ENCODE measurements at places on chromosomes 1 and 21.

DNA sequence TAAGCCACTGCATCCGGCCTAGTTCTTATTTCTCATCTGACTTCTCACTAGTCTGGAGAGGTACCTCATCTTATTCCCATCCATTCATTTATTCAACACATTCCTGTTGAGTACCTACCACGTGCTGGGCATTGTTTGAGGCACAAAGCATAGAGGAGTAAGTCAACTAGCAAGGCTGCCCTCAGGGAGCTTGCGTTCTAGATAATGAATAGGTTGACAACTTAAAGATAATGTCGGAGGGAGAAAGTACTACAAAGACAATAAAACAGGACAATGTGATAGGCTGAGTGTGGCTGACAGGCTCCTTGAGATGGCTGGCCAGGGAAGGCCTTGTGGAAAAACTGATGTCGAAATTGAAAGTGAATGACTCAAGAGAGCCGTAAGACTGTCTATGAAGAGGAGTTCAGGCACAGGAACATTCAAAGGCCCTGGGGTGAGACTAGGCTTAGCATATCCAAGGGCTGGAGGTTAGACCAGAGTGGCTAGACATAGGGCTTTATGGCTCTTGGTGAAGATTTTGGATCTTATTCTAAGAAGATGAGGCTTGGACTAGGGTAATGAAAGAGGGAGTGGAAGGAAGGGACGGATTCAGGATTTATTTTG lies 18.3 kb downstream of the SPATA21 start:
- DNase-seq: no peak

DNA sequence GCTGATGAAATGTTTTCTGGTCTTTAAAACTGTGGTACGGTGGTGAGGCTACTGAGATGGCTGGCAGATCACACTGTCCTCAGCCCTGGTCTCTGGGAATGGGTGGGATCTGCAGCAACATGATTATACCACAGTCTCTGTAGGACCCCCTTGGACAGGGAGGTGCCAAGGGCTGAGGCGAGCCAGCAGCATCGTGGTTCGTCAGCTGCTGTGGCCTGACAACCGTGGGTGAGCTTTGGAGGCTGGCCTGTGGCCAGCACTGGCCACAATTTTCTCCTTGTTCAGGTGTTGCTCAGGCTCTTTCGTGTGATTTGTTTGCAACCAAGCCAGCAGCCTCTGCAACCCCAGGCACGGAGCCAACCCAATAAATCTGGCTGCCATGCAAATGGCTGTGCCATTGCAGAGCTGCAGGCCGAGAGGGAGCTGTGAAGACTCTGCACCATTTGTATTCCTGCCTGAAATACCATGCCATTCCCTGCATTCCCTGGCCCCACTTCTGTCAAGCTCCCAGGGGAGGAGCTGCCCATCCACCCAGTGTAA lies 70.9 kb downstream of the PCP4 start:
- DNase-seq: no peak

- DNase-seq: no peak
Observed at GRCh38 chr1:46940307-46940706, 969 bp downstream of the CYP4A11 start.

GRCh38 chr1:108880850-108881249 lies 4.1 kb downstream of the GPSM2 start:
- DNase-seq: no peak

DNA sequence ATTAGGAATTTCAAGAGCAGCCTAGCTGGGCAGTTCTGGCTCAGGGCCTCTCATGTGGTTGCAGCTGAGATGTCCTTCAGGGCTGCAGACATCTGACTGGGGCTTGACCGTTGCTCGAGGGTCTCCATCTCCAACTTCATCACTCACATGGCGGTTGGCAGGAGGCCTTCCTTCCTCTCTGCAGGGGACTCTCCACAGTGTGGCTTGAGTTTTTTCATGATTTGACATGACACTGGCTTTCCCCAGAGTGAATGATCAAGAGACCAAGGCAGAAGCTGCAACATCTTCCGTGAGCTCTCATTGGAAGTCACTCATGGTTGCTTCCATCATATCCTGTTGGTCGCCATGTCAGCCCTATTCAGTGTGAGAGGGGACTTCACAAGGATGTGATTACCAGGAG lies 74.6 kb downstream of the RUNX3 start:
- DNase-seq: no peak

GRCh38 chr21:31220575-31220974 lies 123.5 kb downstream of the TIAM1 start:
- no peak for DNase-seq

- DNase-seq: no peak
Observed at GRCh38 chr1:96521010-96521409, 200.6 kb upstream of the PTBP2 start.

- peak; percentile 49 for DNase-seq
Observed at GRCh38 chr21:26138615-26139257, 31.8 kb downstream of the APP start.

- no peak for DNase-seq
Observed at GRCh38 chr1:96028071-96028470, 693.5 kb upstream of the PTBP2 start.

GRCh38 chr1:167465018-167465417 lies 53.3 kb downstream of the CD247 start:
- no peak for DNase-seq

GRCh38 chr1:218846181-218846580 lies 327.5 kb upstream of the LYPLAL1 start:
- DNase-seq: no peak

DNA sequence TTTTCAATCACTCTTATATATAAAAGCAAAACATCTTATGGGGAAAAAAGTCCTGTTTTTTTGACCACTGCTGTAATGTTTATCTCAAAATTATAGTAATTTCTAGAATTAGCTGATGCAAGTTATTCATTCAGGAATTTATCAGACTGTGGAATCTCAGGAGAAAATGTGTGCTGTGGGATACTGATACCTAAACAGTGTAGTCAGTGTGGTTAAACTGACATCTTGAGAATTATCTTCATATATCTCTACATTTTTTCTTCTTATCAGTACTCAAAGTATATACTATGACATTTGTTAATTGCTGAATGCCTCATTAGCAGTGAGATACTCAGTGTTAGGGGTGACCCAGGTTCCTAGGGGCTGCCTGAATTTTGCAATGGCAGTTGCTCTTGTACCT lies 839.3 kb downstream of the KCNT2 start:
- DNase-seq: no peak

DNA sequence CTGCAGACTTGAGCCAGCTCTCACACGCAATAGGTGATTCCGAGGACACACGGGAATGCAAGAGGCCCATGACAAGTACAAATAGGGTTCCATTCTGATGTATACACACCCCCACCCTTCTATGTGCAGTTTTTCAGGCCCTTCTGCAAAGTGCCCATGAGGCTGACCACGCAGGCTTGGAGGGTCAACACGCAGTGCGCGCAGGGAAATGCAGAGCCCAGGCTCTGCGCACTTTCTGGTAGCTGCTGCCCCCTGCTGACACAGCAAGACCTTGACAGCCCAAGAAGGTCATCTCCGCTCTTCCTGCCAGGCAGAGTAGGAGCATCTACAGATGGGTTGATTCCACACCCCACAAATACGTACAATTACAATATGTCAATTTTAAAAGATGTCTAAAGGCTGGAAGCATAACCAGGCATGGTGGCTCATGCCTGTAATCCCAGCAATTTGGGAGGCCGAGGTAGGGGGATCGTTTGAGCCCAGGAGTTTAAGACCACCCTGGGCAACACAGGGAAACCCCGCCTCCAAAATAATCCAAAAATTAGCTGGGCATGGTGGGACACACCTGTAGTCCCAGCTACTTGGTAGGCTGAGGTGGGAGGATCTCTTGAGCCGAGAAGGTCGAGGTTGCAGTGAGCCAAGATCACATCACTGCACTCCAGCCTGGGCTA lies 18.5 kb downstream of the SH3BP5L start:
- DNase-seq: peak; percentile 82

Measured in DMS53 (cell line).